ENCODE measurements at places on chromosomes 12 and 14. TPM values are rescaled to one million over a fixed set of nuclear protein-coding genes. Genes with fewer than 3 reads are reported as not detected.

GRCh38 chr12:128079446-128079845 is 187.5 kb upstream of the TMEM132C start:
- DNase-seq = no peak

GRCh38 chr12:57101892-57102695 is 9.1 kb downstream of the STAT6 start:
- no peak for DNase-seq

- no peak for DNase-seq
Observed at GRCh38 chr14:27184427-27184826, 586.6 kb upstream of the NOVA1 start.

- DNase-seq = no peak
Observed at GRCh38 chr14:103533137-103533998, 4.4 kb downstream of the TRMT61A start.

- no peak for DNase-seq
Observed at GRCh38 chr14:103688906-103689902, 26.0 kb downstream of the XRCC3 start.

- DNase-seq = no peak
Observed at GRCh38 chr12:87272851-87273250, 756.4 kb downstream of the C12orf50 start.

DNA sequence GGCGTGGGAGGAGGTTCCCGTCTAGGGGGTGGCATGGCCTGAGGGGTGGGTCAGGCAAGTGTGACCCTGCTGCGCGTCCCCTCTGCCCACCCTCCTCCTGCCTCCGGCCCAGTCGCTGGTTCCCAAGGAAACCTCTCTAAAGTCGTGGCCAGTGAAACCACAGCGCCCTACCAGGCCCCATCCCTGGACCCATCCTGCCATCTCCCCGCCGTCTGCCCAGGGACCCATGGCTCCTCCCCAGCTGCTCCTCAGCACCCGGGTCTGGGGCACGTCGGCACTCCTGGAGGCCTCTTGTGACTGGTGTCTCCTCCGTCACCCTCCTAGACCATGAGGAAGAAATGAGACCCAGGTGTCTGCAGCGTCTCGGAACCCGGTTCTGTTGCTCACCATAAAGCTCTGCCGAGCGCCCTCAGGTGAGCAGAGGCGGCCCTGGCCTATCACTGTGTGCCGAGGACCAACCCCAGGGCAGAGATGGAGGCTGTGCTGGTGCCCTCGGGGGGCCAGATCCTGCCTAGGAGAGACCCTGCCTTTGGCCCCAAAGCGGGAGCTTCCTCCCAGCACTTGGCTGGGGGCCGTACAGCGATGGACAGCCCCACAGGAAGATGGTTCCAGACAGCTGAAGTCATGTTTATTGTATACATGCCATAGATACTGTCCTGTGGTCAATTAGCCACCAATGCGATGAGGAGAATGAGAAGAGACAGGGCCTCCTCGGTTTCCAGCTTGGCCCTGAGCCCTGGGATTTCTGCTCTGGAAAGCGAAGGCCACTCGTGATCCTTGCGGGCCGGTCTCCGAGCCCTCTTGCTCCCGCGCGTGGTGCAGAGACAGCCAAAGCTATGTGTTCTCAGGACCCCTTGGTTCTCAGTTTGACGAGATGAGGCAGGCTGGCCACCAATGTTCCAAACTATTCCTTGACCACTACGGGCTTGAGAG is 222.5 kb upstream of the RTL1 start:
- peak; percentile 8 for DNase-seq

- DNase-seq = peak; percentile 28
Observed at GRCh38 chr12:54725233-54725843, 77.2 kb upstream of the DCD start.

DNA sequence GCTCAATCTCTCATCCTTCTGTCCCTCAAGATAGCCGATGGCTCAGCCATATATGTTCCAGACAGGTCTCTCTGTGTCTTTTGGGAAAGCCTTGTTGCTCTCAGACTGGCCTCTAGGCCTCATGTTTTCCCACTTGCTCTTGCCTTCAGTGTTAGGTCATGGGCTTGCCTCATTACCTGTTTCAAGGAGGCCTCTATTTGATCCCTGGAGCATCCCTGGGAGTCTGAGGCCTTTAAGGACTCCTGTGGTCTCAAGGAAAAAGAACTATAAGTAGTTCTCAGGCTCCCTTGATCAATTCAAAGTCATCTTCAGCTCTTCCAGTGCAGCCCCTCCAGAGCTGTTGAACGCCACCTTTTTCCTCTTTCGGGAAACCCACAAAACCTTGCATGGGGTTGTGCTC is 47.9 kb downstream of the NTF3 start:
- DNase-seq = no peak

DNA sequence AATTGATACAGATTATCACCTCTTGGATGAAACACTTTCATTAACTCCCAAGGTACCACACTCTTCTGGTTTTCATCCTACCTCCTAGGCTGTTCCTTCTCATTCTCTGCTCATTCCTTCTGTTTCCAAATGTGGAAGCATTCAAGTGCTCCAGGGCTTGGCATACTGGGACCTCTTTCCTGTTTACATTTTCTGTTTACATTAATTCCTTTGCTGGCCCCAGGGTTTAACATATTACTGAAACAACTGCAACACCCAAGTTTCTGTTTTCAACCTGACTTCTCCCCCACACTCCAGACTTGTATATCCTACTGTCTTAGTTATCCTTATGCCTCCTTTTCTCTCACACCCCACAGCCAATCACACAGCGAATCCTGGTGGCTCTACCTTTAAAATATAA is 386.3 kb upstream of the GARIN6 start:
- no peak for DNase-seq

GRCh38 chr14:31480156-31480555 is 7.7 kb downstream of the GPR33 start:
- no peak for DNase-seq

DNA sequence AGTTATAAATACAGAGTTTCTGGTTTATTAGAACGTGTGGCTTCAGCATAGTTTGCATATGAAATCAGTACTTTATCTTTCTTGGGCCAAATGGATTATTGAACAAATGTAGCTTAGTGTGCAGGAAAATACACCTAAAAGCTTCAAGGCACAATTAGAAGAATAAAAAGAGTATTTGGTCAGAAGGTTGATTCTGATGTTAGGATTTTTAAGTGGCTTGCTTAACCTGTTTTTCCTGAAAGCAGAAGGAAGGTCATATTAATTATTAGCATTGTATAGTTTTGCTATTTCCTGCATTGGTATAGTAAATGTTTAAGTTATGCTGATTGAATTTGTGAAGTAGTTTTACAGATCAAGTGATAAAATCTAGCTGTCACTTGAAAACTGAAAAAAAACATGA is 31.0 kb upstream of the GNS start:
- no peak for DNase-seq

- peak; percentile 73 for DNase-seq
Observed at GRCh38 chr12:57215668-57216013, 953 bp upstream of the NXPH4 start.

DNA sequence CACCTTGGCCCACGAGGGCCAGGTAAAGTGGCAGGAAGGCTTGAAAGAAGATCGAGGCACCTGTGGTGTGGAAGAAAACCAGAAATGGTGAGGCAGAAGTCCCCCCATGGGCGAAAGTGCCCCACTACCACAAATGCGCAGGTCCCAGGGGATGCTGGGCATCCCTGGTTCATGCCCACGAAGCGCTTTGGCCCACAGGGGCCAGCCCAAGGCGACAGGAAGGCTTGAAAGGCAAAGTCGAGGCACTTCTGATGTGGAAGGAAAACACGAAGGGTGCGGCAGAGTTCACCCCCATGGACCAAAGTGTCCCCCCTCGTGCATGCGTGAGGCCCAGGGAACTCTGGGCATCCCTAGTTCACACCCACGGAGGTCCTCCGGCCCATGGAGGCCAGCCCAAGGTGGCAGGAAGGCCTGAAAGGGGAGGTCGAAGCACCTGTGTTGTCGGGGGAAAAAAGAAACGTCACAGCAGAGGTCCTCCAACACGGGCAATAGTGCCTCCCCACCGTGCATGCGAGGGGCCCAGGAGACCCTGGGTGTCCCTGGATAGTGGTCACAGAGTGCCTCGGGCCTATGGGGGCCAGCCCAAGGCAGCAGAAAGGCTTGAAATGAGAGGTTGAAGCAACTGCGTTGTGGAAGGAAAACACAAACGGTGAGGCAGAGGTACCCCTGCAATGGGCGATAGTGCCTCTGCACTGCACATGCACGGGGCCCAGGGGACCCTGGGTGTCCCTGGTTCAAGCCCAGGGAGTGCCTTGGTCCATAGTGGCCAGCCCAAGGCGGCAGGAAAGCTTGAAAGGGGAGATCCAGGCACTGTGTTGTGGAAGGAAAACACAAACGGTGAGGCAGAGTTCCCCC is 373.9 kb downstream of the ALG10 start:
- no peak for DNase-seq

Gene EP400
- 58.8 TPM for total RNA-seq

Gene CDK17
- total RNA-seq = 38.2 TPM

Measured in activated CD8-positive, alpha-beta T cell treated with anti-CD3 and anti-CD28 coated beads, Interleukin-2, amount 10 ng/mL, durations not matched to agents 7 days and 5 days (primary cell).